Stimulated activated CD8-positive, alpha-beta memory T cell treated with anti-CD3 and anti-CD28 coated beads, Interleukin-12 subunit alpha, Interleukin-12 subunit beta, amount 100 ng/mL, for 1 hour (primary cell): ENCODE measurements at places on chromosomes 5 and 9.

GRCh38 chr5:151664694-151665585 lies 21.8 kb downstream of the SPARC start:
- no peak for DNase-seq

GRCh38 chr5:2135354-2135753 lies 252.6 kb upstream of the IRX4 start:
- DNase-seq = no peak

DNA sequence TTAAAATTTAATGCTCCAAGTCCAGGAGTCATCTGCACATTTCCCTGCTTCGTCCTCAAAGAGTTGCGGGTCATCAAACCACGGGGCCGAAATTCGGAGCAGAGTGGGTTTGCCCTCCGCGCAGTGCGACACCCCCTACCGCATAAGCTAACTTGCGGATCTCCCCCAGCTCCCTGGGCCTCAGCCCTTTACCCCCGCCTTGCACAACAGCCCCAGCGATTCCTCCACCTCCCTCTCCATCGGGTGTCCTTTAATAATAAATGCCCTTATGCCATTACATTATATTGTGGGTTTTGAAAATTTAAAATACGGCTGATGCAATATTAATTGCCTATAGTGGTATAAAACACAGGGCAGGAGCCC lies 3.9 kb downstream of the POU4F3 start:
- no peak for DNase-seq

DNA sequence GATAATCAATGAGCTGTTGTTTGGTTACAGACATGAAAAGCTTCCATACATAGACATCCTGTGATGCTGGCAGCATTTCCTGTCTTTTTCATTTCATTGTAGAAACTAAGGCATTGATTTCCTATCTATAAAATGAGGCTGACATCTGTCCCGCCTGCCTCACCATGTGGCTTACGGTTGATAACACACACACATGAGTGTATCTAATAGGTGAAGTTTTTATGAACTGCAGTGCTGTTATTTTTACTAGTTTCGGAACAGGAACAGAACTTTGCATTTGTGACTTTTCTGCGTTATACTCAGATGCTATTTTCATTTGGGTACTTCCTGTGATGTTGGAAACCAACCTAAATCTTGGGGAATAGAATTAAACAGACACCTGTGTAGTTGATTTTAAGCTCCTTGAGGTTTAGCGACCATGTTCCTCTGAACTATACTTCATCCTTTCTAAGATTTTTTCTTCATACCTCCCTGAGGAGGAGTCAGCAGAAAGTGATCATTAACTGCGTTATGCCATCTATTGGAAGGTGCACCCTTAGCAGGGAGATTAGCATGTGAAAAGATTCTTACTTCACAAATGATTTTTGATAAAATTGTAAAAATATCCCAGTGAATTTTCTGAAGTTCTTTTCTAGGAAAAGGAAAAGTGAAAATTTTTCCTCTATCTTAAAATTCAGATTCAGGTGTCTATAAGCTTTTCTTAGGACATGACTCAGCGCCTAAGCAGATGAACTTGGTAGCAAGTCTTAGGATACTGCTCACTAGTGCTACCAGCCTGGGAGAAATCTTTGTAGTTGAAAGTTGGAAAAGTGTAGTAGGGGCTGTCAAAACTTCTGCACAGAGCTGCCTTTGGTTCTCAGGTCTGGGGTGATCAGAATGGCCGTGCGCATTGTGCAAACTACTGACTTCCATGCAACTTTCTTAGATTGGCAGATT lies 134.5 kb downstream of the TRIO start:
- DNase-seq = no peak

DNA sequence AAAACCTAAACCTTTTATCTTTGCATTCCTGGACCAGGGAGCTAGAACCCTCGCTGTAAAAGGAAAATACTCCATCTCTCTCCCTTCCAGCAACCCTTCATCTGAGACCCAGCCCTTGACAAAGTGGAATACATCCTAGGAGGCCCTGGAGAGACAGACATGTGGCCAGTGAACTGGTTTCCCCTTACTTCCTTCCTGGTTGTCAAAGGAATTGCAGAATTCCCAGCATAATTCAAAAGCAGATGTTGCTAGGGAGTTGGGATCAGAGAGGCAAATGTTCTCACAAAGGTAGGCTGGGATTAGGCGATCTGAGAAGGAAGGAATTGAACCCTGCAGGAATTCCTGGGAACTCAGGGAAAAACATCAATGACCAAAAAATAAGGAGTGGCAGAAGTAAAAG lies 80.9 kb downstream of the MARCHF3 start:
- no peak for DNase-seq

GRCh38 chr5:164235300-164235891 lies 730.0 kb downstream of the MAT2B start:
- DNase-seq = no peak

GRCh38 chr5:57216714-57217113 lies 42.9 kb downstream of the GPBP1 start:
- DNase-seq = no peak

DNA sequence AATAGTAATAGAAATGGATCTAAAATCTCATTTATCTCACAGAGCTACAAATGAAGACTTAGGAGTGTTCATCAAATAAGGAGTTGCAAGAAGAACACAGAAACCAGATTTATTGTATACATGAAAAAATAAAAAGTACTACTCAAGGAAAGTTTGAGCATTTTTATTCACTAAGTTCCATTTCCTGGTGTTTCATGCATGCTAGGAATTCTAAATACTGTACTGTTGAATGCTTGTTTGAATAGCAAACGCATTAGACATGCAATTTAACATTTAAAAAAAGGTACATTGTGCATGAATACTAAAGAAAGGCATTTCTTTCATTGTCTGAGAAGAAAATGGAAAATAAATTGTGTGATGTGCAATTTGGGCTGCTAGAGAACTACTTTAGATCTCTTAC lies 52.1 kb downstream of the C6 start:
- no peak for DNase-seq

- no peak for DNase-seq
Observed at GRCh38 chr9:121974421-121974820, 118.7 kb downstream of the TTLL11 start.

DNA sequence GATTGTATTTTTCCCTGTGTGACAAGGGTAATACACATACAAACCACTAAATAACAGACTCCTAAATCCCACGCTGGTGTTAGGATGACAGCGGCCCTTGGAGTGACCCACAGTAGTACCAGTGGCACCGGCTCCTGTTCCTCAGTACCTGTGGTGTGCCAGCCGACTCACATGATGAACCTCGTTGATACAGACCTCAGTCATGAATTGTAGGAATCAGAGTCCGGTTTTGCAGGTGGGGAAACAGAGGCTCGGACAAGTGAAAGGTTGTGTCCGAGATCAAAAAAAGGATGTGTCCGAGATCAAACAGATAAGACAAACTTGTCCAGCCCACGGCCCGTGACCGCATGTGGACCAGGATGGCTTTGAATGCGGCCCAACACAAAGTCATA lies 78.0 kb downstream of the AMBP start:
- no peak for DNase-seq

GRCh38 chr9:88872192-88872946 lies 118.9 kb upstream of the S1PR3 start:
- DNase-seq = no peak

DNA sequence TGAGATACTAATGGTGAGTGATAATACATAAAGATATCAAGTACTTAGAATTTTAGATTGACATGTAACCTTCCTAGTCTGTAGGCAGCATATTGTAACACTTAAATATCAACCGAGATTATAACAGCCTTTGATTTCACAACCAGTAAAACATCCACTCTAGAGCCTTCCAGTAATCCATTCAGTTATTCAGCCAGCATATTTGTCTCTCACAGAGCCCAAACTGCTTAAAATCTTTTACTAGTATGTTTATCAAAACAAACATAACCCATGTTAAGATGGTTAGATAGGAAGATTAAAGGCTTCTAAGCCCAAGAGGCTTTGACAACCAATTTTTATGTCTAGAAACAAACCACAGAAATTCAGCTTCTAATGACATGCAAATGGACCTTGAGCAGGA lies 177.9 kb upstream of the FST start:
- DNase-seq = no peak

DNA sequence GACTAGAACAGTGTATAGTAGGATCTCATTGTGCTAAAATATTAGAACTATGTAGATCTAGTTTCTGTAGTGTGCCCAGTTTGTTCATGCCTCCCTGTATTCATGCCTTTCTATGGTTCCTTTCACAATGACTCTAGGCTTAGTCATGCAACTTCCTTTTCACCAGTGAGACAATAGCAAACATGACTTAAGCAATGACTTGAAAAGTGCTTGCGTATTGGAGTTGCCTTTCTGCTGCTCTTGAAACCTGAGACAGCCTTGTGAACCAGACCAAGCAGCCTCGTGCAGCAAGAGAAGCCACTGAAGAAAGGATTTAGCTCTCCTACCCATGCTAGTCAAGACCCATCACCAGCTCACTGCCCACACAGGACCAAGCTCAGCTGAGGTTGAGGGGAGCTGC lies 294.5 kb upstream of the TAS2R1 start:
- DNase-seq = no peak

DNA sequence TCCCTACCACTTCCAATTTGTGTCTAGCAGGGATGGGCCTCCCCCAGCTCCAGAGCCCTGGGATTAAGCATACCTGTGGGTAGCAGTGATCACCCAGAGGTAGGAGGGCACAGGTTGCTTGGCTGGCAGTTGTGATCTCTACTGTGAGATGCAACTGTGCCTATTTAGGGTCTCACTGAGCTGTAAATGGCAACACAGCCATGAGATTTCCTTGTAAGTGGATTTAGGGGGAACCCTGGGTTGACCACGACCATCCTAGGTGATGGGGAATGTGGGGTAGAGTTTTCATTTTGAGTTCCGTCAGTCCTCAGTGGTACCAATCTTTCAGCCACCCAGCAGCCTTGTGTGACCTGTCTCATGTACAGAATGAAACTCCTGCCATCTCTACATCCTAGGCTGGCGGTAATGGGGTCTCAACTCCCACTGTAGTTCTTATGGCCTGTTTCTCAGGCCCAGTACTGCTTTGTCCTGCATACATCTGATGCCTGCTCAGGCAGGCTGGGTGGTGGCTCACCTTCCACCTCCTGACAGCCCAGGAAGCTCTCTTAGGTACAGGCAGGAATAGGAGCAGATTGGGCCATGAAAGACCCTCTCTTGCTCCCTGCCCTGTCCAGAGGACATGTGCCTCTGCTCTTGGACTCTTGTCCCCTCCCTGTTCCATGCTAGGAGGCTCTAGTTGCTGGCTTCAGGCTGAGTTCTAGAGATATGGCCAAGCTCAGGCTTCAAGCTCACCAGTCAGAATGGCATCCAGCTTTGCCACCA lies 8.1 kb downstream of the HNRNPAB start:
- DNase-seq = no peak

DNA sequence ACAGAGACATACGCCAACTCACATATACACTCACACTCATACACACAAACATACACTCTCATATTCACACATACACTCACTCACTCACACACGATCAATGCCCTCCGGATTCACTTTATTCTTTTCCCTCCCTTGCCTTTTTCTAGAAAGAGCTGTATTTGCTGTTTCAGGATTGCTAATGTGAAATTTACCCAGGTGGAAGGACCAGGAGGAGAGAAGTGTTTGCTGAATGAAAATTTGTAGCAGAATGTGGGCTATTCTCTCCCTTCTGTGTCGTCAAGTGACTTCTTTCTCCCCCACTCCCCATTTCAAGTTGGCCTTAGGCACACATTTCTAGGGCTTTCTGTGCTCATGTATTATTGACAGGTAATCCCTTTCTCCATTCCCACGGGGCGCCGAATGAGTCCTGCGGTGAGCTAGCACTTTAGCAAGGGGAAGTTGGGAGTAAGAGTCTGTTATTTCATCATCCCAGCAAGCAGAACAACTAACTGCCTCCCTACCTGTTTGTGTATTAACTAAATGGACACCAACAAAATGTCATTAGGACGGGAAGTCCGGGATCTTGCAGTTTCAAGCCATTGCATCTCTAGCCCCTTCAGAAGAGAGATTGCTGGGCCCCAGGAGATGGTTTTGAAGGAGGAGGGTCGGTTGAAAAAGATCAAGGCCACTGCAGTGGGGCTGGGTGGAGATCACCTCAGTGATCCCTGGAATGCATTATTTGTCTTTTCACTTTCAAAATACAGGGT lies 97.1 kb upstream of the TAF11L2 start:
- no peak for DNase-seq

DNA sequence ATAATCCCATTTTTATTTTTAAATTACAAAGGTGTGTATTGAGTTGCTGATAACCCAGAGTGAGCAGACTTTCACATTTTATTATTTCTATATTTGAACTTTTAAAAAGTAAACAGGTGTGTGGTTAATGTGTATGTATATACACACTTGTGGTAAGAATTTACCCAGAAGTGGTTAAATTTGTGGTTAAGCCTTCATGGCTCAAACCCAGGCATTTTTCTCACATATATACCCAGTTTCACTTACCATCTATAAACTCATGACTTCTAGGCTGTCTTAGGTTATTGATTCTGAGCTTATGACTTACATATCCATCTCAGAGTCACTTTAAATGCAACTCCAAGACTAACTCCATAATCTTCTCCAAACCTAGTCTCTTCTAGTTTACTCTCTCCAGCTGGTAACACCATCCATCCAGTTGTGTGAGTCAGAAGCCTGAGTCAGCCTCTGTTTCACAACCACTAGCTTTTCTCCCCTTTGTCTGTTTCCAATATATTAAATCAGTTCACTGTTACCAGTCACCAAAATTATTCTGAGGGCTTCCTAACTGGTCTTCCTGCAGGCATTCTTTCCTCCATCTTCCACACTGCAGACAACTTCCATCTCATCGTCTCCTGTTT lies 20.2 kb downstream of the ZBED3 start:
- no peak for DNase-seq

DNA sequence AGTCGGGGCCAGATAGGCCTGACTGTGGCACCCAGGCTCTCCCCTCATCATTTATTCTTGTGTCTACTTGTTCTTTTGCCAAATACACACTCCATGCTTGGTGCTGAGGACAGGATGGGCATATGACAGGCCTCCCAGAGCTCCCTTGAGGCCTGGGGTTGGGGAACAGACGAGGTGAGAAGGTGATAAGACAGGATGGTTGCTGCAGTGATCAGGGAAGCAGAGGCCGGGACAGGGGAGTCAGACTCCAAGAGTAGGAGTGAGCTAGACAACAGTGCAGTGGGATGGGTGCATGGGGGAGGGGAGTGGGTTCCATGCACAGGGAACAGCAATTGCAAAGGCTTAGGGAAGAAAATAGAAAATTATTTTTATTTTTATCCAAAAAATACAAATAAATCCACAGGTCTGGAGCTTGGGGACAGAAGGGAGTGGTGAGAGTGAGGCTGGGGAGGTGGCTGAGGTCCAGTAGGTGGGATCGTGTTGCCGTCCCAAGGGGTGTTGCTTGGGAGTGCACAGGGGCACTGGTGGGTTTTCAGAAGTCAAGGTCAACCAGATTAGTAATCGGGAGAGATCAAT lies 3.4 kb upstream of the AMBP start:
- DNase-seq = no peak

DNA sequence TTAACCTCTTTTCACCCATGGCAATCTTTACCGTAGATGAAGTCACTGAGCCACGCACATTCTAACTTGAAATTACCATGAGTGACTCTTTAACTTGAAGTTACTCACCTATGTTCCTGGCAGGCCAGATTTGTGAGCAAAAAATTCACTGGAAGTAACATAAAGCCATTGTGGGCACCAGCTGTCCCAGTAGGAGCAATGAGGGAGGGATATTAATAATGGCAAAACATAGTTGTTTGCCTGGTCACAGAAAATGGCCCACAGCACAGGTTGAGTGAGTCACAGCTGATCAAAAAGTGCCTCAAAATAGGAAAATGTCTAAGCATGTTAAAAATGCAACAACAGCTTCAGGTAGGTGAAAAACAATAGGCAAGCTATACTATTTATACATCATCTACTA lies 146.6 kb downstream of the EFNA5 start:
- DNase-seq = no peak
